Activated naive CD8-positive, alpha-beta T cell treated with anti-CD3 and anti-CD28 coated beads, Interleukin-2, amount 10 ng/mL, durations not matched to agents 7 days and 5 days (primary cell): ENCODE measurements at places on chromosomes 4 and X.
A peak's percentile ranks its signal among the peaks of the same experiment; 100 is the strongest.

- DNase-seq, result no peak
These were observed 2.0 kb downstream of the HSPA4L start for GRCh38 chr4:127783955-127784770.

- DNase-seq, result peak; percentile 36
These were observed 134.2 kb downstream of the CHIC2 start for GRCh38 chr4:53929955-53930798.

DNA sequence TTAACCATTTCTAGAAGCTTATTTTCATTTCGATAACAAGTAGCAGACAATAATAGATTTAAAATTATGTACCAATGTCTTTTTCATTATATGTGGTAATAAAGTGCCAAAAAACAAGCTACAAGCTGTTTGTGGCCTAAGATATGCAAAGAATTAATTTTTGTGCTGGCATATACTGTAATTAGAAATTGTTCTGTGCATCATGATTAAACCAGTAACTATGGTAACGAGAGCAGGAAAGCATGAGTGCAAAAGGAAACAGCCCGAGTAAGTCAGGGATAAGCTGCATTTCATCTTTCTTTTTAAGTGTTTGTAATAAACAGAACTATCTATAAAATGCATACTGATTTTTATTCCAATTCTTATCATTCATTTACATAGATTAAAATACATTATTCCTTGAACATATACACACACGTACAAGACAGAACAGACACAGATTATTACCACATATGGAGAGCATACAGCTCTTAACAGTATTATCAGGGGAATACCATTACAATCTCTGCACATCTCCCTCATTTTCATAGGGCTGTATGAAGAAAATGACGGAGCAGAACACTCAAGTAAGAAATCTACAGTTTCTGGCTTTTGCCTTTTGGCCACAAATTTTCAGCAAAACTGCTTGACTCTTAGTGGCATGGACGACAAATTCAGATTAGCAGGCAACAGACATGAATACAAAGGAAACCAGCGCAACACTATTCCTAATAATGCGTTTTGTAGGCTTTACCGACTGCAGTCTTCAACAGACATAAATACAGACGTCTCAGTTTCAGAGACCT, 121.3 kb upstream of the WDR17 start:
- DNase-seq, result no peak

DNA sequence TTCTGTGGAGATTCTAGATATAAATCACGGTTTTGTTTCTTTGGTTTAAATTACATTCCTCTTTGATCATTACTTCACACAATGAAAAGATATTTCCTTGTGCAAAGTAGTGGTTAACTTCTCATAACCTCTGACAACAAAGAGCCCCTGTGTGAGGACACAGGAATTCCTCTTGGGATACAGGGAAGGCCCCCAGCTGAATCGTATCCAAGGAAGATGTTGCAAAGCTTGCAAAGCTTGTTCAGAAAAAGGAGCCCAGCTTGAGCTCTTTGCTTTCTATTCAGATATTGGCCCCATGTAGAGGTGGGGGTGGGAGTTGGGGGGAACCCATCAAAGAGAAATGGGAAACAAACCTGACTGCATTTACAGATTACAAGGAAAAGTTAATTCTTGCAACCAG, 145.7 kb downstream of the RELL1 start:
- no peak for DNase-seq

GRCh38 chrX:24890677-24891076, 125.1 kb downstream of the ARX start:
- no peak for DNase-seq

- DNase-seq, result no peak
These were observed 35.8 kb downstream of the FGFBP1 start for GRCh38 chr4:15902746-15903145.

- no peak for DNase-seq
These were observed 39.8 kb upstream of the RBM47 start for GRCh38 chr4:40669504-40669903.

DNA sequence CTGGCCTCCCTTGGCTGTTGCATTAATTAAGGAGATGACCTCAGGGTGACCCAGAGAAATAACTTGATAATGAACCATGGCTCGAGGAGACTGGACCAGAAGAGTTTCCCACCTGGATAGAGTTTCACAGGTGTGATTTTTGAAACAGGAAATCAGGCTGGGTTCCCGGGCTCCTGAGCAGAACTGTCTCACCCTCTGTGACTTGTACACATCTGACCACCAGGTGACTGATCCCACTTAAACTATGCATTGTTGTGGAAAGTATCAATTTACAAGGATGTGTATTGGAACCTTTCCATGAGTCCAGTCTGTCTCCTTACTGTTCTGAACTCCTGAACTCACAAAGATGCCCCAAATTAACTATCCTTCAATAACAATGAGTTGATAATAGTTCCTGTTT, 220.3 kb downstream of the PTTG2 start:
- DNase-seq, result no peak

- DNase-seq, result peak; percentile 53
These were observed 663 bp downstream of the CXorf38 start for GRCh38 chrX:40646489-40647306.

DNA sequence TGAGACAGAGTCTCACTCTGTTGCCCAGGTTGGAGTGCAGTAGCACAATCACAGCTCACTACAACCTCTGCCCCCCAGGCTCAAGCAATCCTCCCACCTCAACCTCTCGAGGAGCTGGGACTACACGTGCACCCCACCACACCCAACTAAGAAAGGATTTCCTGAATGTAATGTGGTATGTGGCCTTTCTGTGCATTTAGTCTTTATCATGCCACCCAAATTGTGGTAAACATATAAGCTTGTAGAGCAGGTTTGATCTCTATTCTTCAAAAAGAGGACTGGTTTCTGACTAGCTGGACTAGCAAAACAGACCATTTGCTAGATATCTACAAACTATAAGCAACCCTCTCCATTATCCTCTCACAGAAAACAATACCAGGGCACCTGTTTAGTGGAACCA, 33.6 kb downstream of the ELOVL6 start:
- no peak for DNase-seq

GRCh38 chr4:52548818-52549570, 110.1 kb downstream of the USP46 start:
- no peak for DNase-seq

- DNase-seq, result no peak
These were observed 71.3 kb downstream of the ABCB7 start for GRCh38 chrX:75084757-75085156.

- no peak for DNase-seq
These were observed 27.9 kb upstream of the MSMO1 start for GRCh38 chr4:165299399-165300060.

GRCh38 chr4:123671636-123672404, 275.2 kb downstream of the SPRY1 start:
- no peak for DNase-seq

- DNase-seq, result no peak
These were observed 22.3 kb downstream of the RAP1GDS1 start for GRCh38 chr4:98283219-98284189.

GRCh38 chrX:2334237-2334636, 166.5 kb downstream of the DHRSX start:
- no peak for DNase-seq

GRCh38 chr4:145580906-145581305, 38.3 kb upstream of the MMAA start:
- no peak for DNase-seq

GRCh38 chr4:37767546-37767945, 58.9 kb upstream of the PGM2 start:
- DNase-seq, result no peak

GRCh38 chrX:17706676-17707075, 30.6 kb upstream of the SCML1 start:
- no peak for DNase-seq

DNA sequence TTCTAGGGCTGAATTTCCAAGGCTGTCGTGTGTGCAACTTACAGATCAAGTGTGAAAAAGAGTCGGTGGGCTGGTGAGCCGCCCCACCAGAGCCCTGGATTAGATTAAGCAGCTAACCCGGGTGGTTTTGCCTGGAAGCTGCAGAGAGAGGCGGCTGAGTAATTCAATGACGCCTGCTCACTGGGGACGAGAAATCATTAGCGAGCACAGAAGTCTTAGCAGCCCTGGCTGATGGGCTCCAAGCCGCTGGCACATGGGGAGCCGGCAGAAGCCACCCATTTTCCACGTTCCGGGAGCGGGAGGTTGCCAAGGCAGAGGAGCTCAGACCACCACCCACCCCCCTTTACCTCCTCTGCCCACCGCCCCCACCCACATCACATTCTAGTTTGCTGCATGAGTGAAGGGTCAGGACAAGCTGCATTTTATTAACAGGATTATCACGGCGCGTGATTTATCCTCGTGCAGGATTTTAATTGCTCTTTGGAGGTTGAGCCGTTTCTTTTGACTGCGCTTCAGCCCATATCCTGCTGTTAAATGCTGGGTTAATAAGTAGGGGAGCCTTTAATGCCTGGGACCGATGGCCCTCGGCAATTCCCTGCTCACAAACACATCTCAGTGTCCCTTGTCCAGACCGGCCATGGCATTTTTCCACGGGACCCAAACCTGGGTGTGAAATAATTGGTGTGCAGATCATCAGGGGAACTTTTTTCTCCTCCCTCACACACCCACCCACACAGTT, 19.1 kb downstream of the BCOR start:
- DNase-seq, result no peak

DNA sequence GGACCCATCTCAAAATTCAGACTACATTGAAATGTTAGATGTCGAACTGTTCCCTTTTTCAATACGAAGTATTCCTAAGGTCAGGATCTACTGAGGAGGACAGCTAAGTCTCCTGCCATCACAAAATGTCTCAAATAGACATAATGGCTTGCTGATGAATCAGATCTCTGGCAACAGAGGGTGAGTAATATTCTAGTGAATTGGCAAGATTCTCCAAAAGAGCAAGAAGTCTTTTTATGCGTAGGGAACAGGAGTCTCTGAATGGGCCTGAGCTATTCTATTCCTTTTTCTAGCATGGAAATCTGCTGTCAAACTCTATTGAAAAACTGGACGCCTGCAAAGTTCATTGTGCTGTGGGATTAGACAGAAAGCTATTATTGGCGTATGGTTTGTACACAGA, 145.4 kb downstream of the FNIP2 start:
- DNase-seq, result no peak

DNA sequence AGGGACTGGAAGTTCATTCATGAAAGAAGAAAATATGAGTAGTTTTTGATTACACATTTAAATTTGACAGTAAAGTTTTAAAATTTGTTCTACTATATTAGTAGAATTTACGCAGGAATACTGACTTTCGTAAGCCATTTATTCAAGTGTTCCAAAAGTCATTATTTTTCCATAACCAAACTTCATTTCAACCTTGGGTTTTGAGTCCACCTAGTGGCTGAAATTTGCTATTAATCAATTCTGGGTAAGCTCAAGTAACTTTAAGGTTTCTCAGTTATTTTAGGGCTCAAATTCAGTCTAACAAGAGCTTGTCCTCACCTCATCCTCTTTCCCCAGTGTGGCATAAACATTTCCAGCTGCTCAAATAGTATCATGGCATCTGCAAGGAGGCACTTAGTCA, 175.4 kb downstream of the SH3BGRL start:
- no peak for DNase-seq

DNA sequence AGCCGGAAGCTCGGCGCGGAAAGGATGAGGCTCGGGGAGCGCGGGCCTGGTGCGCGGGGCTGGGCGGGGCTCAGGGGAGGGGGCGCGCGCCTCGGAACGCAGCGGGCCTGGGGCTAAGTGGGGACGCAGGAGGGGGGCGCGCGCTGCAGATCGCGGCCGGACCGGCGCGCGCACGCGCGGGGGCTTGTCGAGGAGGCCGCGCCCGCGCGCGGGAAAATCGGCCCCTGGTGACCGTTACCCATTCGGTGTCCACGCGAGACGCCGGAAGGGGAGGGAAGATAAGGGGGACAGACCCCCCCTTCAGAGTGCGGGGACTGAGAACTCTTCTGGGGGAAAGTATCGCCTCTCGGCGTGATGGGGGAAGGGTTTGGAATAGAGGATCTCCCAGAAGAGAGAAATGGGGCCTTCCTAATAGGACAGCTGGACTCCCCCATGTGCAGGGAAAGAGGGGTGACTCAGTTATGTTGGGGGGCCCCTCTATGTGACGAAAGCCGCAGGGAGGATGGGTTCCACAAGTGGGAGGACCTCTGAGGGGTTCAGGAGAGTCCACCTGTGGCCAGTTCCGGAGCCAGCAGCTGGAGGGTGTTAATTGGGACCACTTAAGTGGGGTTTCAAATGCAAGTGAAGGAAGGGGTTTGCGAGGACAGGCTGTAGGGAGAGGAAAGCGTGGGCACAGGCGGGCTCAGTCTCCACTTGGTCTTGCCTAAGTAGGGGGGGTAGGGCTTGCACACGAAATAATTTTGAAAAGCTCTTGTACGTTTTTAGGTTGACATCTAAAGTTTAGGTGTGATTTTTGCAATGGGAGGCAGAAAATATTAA, 584 bp downstream of the SUV39H1 start:
- peak; percentile 64 for DNase-seq

DNA sequence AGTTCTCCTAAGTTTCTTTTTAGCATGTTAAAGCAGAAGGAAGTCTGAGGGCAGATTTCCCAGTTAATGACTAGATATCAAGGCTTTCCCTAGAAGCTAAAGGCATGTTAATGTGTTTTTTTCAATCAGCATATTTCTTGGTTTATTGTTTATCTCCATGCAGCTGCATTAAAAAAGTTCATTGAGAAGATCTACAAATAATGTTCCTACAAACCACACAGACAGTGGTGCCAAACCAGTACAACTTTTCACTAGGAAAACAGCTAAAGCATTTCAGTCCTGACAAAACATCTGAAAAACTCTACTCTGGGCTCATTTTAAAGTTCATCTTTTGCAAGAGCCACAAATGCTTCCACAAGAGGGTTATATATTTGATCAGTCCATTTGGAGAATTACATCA, 320.0 kb downstream of the ADGRL3 start:
- no peak for DNase-seq

- DNase-seq, result peak; percentile 19
These were observed 16.1 kb downstream of the TMEM175 start for GRCh38 chr4:948101-948935.

GRCh38 chr4:17765514-17766286, 15.7 kb downstream of the FAM184B start:
- DNase-seq, result no peak

- DNase-seq, result peak; percentile 23
These were observed at the start of gene LONRF3 for GRCh38 chrX:118974088-118974907. LONRF3 (plus strand) TSS chrX:118974618; CDS start chrX:118974781, 163 bp downstream.

DNA sequence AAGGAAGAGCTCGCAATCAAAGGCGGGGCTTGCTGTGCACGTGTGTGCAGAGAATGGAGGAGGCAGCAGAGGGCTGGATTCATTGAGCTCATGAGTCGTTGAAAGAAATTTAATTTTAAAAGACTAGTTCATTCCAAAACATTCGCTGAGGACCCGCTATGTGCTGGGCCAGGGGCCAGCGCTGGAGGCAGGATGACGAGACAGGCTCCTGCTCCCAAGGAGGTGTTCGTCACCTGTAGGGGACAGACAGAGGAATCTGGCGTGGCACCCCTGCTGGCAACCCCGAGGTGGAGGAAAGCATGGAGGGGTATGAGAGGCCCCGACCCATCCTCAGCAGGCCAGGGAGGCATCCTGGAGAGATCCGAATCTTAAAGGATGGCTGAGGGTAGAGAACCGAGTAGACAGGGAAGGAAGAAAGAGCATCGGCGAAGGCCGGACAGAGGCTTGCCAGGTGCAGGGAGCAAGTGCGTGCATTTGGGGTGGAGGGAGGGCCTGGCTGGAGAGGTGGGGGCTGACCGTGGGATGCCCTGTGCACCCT, 96.4 kb downstream of the CPZ start:
- DNase-seq, result no peak

GRCh38 chrX:96430756-96431455, 253.7 kb upstream of the DIAPH2 start:
- DNase-seq, result no peak
